Lung (tissue), 17 donors: ENCODE measurements at places on chromosomes 2 and 18. TPM values are rescaled to one million over a fixed set of nuclear protein-coding genes. Genes with fewer than 3 reads are reported as not detected.

PIEZO2 gene
- 33.2 TPM for total RNA-seq

- H3K4me3 ChIP-seq: no peak overlapping the region
- H3K27me3 ChIP-seq: no peaks in the 10 kb centered on the region
- H3K4me1 ChIP-seq: peaks cover 4% of the 10 kb centered on the region
Measured at GRCh38 chr2:28279371-28279770, 113.3 kb upstream of the FOSL2 start.

GRCh38 chr2:102114290-102114721 is 28.2 kb upstream of the IL1R1 start:
- H3K4me1 ChIP-seq: peaks cover 32% of the 10 kb centered on the region
- no peak overlapping the region for H3K4me3 ChIP-seq
- H3K36me3 ChIP-seq: peaks cover 12% of the 10 kb centered on the region
- H3K27ac ChIP-seq: no peak overlapping the region
- no peak for DNase-seq

GRCh38 chr2:158953926-158954763 is 14.3 kb upstream of the TANC1 start:
- H3K4me3 ChIP-seq: no peak overlapping the region
- DNase-seq: peak; percentile 85
- H3K4me1 ChIP-seq: peaks cover 5% of the 10 kb centered on the region
- H3K36me3 ChIP-seq: no peaks in the 10 kb centered on the region
- H3K27me3 ChIP-seq: no peaks in the 10 kb centered on the region
- H3K27ac ChIP-seq: peak overlapping the region; percentile 65

DNA sequence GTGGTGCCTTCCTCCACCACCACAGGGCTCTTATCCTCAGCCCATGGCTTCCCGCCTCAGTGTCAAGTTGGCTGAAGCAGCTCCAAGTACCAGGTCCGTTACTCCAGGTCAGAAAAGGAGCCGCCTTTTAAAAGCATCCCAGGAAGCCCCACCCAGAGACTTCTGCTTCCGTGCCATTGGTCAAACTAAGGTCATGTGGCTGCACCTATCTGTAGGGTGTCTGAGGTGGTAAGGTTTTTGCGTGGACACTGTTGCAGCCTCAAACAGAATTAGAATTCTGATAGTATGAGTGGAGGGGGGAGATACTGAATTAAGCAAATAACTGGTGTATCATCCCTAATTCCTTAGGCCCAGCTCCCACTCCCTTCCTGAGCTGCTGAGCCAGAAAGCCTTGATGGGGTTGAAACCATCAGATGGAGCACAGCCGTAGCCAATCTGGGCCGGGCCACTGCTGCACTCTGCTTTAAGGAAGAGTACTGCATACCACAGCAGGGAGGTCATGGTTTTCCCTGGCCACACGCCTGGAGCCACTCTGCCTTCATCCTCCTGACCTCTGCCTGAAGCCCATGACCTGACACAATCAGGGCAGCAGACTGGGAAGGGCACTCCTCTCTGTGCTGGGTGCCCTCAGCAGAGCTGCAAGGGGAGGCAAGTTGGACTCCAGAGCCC is 8.4 kb downstream of the TMEM247 start:
- H3K27me3 ChIP-seq: no peaks in the 10 kb centered on the region
- no peak overlapping the region for H3K4me3 ChIP-seq
- no peaks in the 10 kb centered on the region for H3K36me3 ChIP-seq
- DNase-seq: peak; percentile 37

- DNase-seq: no peak
- H3K27me3 ChIP-seq: no peaks in the 10 kb centered on the region
- no peak overlapping the region for H3K27ac ChIP-seq
- H3K36me3 ChIP-seq: no peaks in the 10 kb centered on the region
- H3K4me1 ChIP-seq: no peaks in the 10 kb centered on the region
Measured at GRCh38 chr2:16862471-16862870, 196.8 kb upstream of the CYRIA start.

DNA sequence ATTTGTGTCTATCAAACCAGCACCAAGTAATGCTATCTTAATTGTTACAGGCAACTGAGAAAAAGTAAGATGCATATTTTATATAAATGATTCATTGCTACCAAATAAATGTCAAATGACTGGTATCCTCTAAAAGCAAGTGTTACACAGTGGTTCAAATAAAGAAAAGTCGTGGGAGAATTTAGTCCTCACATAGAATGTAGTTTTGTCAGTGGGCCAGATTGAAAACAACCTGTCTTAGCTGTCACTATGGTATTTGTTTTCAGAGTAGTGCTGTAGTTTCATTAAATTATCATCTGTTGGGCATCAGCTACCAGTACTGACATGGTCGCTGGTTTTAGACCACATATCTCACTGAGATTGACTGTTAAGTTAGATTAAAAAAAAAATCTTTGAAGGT is 10.2 kb upstream of the EIF2AK3 start:
- H3K4me3 ChIP-seq: no peak overlapping the region
- no peaks in the 10 kb centered on the region for H3K4me1 ChIP-seq
- H3K36me3 ChIP-seq: no peaks in the 10 kb centered on the region
- no peak overlapping the region for H3K27ac ChIP-seq
- DNase-seq: no peak
- no peaks in the 10 kb centered on the region for H3K27me3 ChIP-seq

GRCh38 chr2:18265614-18266586 is 294.6 kb downstream of the RDH14 start:
- H3K36me3 ChIP-seq: no peaks in the 10 kb centered on the region
- no peaks in the 10 kb centered on the region for H3K4me1 ChIP-seq
- no peak overlapping the region for H3K27ac ChIP-seq

DNA sequence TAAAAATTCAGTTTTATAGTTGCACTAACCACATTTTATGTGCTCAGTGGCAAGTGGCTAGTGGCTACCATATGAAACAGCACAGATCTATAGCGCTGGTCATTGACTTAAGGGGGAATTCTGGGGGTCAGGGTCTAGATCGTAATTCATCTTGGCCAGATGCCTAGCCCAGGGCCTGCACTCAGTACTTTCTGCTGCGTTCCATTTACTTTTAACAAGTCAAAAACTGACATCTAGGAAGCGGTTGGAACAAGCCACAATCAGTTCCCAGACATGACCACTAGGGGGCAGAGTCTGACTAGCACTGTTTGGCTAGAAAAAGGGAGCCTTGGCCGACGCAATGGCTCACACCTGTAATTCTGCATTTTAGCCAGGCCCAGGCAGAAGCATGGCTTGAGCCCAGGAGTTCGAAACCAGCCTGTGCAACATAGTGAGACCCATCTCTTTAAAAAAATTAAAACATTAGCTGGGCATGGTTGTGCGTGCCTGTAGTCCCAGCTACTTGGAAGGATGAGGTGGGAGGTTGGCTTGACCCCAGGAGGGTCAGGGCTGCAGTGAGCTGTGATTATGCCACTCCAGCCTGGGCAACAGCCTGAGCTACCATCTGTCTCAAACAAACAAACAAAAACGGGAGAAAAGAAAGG is 9.0 kb upstream of the TMBIM1 start:
- DNase-seq: peak; percentile 89
- no peaks in the 10 kb centered on the region for H3K36me3 ChIP-seq
- H3K4me1 ChIP-seq: peaks cover 2% of the 10 kb centered on the region
- H3K27me3 ChIP-seq: no peaks in the 10 kb centered on the region
- no peak overlapping the region for H3K4me3 ChIP-seq
- H3K27ac ChIP-seq: no peak overlapping the region

DNA sequence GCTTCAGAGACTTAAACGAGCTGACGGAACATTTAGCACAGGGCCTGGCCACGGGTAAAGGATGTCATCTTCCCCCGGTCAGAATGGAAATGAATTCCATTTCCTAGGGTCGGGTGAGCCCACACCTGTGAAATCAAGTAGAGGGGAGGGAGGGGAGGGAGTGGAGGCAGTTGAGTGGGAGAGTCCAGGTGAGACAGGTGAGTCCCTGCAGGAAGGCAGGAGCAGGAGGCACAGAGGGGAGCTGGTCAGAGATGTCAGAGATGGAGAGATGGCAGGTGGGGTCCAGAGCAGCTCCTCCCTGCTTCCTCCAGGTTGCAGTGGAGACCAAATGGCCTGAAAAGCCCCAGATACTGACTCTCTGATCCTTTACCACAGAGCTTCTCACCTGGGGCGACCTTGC is 55.2 kb downstream of the SH3BP4 start:
- no peak overlapping the region for H3K27ac ChIP-seq
- no peak overlapping the region for H3K4me3 ChIP-seq
- H3K27me3 ChIP-seq: no peaks in the 10 kb centered on the region
- H3K4me1 ChIP-seq: peaks cover 43% of the 10 kb centered on the region

- H3K4me1 ChIP-seq: no peaks in the 10 kb centered on the region
- no peaks in the 10 kb centered on the region for H3K36me3 ChIP-seq
- no peak overlapping the region for H3K27ac ChIP-seq
- H3K4me3 ChIP-seq: no peak overlapping the region
- H3K27me3 ChIP-seq: no peaks in the 10 kb centered on the region
Measured at GRCh38 chr2:240402566-240403272, 32.7 kb upstream of the GPC1 start.

DNA sequence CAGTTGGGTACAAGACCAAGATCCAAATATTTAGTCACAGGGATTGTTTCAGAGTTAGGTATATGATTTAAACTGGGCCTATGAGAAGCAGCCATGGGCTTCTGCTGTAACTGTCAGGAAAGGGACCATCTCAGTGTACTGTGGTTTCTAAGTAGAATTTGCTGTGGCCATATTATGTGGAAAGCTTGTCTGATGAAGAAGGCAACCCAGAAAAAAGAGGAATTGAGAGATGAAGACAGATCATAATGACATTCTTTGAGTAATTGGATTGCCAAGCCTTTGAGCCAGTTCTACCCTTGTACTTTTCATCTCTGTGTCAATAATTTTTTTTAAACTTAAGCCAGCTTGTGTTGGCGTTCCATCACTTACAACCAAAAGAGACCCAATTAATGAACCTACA is 259.6 kb downstream of the NUP35 start:
- no peak overlapping the region for H3K27ac ChIP-seq
- no peak overlapping the region for H3K4me3 ChIP-seq
- no peak for DNase-seq
- H3K4me1 ChIP-seq: no peaks in the 10 kb centered on the region

GRCh38 chr18:12059334-12060181 is 34.1 kb upstream of the ANKRD62 start:
- H3K36me3 ChIP-seq: no peaks in the 10 kb centered on the region
- H3K4me3 ChIP-seq: no peak overlapping the region
- no peaks in the 10 kb centered on the region for H3K27me3 ChIP-seq

DNA sequence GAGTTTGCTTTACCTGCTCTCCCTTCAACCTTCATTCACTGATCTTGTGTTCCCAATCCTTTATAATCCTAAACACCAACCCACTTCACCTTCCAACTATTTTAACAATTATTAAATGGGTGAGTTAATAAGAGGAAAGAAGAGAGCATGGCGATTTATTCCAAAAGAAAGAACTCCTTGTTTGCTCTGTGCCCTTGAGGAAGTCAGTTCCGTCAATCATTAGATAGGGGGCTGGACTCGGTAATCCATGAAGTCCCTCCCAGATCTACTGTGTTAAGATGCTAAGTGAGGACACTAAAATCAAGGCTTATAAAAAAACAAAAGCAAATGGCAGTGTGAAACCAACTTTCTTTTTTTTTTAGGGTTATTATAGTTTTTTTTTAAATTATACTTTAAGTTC is 589.9 kb downstream of the XIRP2 start:
- no peak overlapping the region for H3K27ac ChIP-seq
- no peak overlapping the region for H3K4me3 ChIP-seq
- H3K27me3 ChIP-seq: no peaks in the 10 kb centered on the region
- DNase-seq: no peak

- H3K27ac ChIP-seq: no peak overlapping the region
- H3K36me3 ChIP-seq: no peaks in the 10 kb centered on the region
- H3K4me3 ChIP-seq: no peak overlapping the region
- no peak for DNase-seq
- peaks cover 5% of the 10 kb centered on the region for H3K4me1 ChIP-seq
Measured at GRCh38 chr2:63053081-63053888, 2.7 kb downstream of the OTX1 start.

GRCh38 chr18:111306-112014 is 46.9 kb upstream of the USP14 start:
- no peaks in the 10 kb centered on the region for H3K27me3 ChIP-seq
- no peaks in the 10 kb centered on the region for H3K36me3 ChIP-seq
- H3K4me3 ChIP-seq: no peak overlapping the region
- H3K4me1 ChIP-seq: peaks cover 4% of the 10 kb centered on the region
- peak; percentile 58 for DNase-seq
- H3K27ac ChIP-seq: no peak overlapping the region

- DNase-seq: no peak
- H3K27me3 ChIP-seq: no peaks in the 10 kb centered on the region
- peaks cover 12% of the 10 kb centered on the region for H3K4me1 ChIP-seq
- H3K27ac ChIP-seq: peak overlapping the region; percentile 30
Measured at GRCh38 chr18:25299426-25300300, 52.3 kb downstream of the ZNF521 start.

ERBB4 gene
- total RNA-seq: 16.8 TPM

DNA sequence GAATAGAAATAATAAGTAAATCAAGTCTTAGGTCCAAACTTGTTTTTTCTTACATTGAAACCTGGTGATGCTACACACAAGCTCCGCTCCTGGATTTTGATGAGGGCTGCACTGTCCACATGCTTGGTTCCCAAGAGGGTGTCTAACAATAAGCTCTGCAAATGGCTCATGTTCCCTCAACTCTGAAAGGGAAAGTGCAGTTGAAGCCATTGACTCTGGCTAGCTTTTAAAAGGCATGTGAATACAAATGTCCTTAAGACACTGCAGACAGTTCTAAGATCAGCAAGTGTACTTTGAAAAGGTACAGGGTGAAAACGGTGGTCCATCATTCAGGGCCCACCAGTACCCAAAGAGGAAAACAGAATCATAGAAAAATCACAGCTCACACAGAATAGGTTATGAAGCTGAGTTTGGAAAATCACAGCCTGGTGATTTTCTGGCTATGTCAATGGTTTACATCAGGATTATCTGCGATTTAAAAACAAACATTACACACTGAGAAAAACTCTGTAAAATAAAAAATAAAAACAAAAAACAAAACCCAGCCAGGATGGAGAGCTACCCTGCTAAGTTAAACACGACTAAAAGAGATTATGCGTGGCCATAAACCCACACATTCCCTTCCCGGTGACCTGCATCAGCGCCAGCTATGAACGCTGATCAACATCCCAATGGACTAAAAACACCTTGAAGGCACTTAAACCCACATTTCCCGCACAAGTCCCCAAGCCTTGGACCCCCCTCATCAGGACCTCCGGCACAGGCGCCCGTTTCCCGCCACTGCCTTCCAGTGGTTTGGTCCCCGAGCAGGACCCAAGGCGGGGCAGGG is 554 bp downstream of the PFN4 start:
- H3K4me3 ChIP-seq: peak overlapping the region; percentile 81
- no peaks in the 10 kb centered on the region for H3K27me3 ChIP-seq
- H3K36me3 ChIP-seq: peaks cover 6% of the 10 kb centered on the region
- H3K4me1 ChIP-seq: peaks cover 2% of the 10 kb centered on the region

CFC1B gene
- total RNA-seq: not detected

DNA sequence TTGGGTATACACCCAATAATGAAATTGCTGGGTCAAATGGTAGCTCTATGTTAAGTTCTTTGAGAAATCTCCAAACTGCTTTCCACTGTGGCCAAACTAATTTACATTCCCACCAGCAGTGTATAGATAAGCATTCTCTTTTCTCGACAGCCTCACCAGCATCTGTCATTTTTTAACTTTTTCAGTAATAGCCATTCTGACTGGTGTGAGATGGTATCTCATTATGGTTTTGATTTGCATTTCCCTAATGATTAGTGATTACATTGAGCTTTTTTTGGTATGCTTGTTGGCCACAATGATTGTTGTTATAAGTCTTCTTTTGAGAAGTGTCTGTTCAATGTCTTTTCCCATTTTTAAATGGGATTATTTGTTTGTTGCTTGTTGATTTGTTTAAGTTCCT is 50.4 kb upstream of the EPAS1 start:
- no peak for DNase-seq
- no peaks in the 10 kb centered on the region for H3K27me3 ChIP-seq
- H3K4me3 ChIP-seq: no peak overlapping the region
- H3K4me1 ChIP-seq: no peaks in the 10 kb centered on the region

GRCh38 chr2:128591861-128592822 is 273.5 kb upstream of the HS6ST1 start:
- no peak overlapping the region for H3K4me3 ChIP-seq
- H3K27me3 ChIP-seq: no peaks in the 10 kb centered on the region
- H3K27ac ChIP-seq: no peak overlapping the region
- H3K4me1 ChIP-seq: peaks cover 4% of the 10 kb centered on the region
- H3K36me3 ChIP-seq: no peaks in the 10 kb centered on the region
